Brain microvascular endothelial cell (primary cell): ENCODE measurements at places on chromosomes 1 and 21.

DNA sequence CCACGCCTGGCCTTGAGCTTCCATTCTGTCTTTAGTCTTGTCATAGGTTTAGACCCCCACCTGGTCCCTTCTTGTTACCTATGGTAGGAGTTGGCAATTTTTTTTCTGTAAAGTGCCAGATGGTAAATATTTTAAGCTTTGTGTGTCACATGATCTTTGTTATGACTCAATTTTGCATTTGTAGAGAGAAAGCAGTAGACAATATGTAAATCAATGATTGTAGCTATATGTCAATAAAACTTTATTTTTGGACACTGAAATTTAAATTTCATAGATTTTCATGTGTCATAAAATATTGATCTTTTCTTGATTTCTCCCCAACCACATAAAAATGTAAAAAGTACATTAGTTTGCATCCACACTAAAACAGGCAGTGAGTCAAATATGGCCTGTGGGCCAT, 8.0 kb downstream of the MKNK1 start:
- no peak for DNase-seq

DNA sequence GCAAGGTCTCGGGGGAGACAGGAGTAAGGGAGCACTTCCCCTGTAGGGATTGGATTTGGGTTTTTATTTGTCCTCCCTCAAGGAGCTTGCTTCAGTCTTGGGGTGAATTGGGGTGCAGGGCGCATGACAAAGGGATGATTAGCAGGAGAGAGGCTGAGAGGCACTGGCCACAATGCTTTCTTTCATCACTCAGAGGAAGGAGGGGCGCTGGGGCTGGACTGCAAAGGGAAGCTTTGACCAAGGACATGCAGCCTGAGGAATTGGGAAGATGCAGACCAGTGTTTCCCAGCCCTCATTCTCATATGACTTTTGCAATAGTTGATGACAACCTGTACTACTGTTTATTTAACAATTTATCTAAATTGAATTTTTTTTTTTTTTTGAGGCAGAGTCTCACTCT, 34.1 kb upstream of the PDPN start:
- no peak for DNase-seq

DNA sequence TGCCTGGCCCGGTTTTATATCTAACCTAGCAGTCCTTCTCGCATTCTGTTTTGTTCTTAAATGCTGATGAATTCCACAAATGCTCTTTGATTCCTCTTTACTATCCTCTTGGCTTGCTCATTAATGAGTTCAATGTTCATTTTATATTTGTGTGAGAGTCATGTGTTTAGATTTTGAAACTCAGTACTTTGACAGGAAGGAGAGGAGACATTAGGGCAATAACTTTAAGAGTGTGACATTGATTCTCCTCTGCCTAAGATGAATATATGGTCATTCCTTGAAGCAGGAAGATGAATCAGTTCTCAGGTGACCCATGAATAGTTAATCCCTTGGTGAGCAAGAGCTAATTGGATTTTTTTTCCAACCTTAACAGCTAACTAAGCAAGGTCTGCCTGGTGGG, 84.1 kb downstream of the MRPS6 start:
- DNase-seq: no peak

DNA sequence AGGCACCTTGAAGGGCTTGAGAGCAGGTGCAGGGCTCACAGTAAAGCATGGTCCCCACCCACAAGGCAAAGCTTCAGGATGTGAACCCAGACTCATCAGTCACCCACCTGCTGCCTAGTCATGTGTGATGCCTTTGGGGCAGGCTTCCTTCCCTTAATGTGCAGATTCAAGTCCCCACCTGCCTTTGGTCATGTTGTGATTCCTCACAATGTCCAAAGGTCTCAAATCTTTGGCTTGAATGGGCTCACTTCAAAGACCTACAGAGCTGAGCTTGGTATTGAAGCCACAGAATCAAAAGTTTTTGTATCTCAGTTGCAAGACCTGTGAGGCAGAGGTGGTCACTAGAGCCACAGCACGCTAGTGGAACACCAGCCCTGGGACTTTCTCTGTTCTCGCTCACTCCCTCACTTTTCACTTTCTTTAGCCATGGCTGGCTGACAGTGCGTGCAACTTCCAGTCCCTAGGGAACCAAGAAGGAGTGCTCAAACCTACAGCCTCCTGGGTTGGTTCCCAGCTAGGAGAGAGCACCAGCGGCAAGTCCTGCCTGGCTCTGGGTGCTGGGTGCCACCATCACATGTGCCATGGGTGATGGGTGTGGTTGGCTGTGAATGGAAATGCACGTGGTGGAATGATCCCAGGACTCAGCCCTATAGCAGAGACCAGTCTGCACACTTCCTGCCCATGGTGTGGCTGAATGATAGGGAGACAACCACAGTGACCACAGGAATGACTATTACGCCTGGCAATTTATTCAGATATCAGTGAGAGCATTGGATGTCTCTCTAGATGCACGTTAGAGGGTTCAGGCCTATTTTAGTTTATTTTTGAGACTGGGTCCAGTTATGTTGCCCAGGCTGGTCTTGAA, 26.4 kb upstream of the CLIC6 start:
- DNase-seq: peak; percentile 77

DNA sequence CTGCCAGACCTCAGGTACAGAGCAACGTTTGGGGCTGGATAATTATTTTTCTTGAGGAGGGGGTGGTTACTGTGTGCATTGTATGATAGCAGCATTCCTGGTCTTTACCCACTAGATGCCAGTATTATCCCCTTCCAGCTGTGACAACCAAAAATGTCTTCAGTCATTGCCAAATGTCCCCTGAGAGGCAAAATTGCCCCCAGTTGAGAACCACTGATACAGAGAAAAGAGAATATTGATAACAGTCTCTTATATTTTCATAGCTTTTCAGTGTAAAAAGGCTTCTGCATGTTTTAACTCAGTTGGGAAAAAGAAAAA, 51.8 kb upstream of the SYT14 start:
- no peak for DNase-seq

GRCh38 chr1:64038965-64039364, 164.5 kb upstream of the UBE2U start:
- peak; percentile 32 for DNase-seq

GRCh38 chr21:44555200-44555875, 3.3 kb downstream of the KRTAP10-3 start:
- no peak for DNase-seq

GRCh38 chr1:116373431-116374352, 648 bp downstream of the ATP1A1 start:
- DNase-seq: no peak

GRCh38 chr1:24806588-24806987, 61.3 kb downstream of the CLIC4 start:
- no peak for DNase-seq

GRCh38 chr1:205590777-205591513, 40.9 kb downstream of the ELK4 start:
- no peak for DNase-seq

GRCh38 chr1:196401891-196402290, 206.3 kb downstream of the KCNT2 start:
- DNase-seq: no peak

- DNase-seq: no peak
These were observed 122.7 kb downstream of the PSMG1 start for GRCh38 chr21:39060485-39061083.

- DNase-seq: peak; percentile 18
These were observed 10.4 kb downstream of the DDX59 start for GRCh38 chr1:200659269-200659668.

GRCh38 chr1:38475624-38476005, 384.0 kb downstream of the RRAGC start:
- no peak for DNase-seq

DNA sequence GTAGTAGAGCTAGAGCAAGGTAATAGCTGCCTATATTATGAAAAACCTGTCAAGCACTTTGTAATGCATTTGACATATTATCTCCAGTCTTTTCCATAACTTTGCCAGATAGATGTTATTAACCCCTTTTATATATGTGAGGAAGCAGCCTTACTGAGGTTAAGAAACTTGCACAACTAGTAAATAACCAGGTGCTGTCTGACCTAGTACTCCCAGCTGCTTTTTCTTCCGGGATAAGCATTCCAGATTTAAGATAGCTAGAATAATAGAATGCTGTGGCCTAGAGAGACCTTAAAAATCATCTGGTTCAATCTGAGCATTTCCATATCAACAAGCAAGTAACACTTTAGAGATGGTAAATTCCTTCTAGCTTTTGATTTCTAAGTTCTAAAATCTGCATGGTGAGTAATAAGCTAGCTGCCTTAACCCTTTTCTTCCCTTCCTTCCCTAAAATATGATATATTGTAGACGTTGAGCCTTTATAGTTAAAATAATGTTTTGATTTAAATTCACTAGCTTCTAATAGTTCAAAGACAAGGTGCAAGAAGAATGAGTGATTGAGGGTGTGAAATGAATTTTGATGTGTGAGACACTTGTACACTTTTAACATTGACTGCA, 1.8 kb downstream of the SH3GLB1 start:
- no peak for DNase-seq

GRCh38 chr21:44487831-44488230, 32.5 kb downstream of the LRRC3 start:
- DNase-seq: peak; percentile 36

DNA sequence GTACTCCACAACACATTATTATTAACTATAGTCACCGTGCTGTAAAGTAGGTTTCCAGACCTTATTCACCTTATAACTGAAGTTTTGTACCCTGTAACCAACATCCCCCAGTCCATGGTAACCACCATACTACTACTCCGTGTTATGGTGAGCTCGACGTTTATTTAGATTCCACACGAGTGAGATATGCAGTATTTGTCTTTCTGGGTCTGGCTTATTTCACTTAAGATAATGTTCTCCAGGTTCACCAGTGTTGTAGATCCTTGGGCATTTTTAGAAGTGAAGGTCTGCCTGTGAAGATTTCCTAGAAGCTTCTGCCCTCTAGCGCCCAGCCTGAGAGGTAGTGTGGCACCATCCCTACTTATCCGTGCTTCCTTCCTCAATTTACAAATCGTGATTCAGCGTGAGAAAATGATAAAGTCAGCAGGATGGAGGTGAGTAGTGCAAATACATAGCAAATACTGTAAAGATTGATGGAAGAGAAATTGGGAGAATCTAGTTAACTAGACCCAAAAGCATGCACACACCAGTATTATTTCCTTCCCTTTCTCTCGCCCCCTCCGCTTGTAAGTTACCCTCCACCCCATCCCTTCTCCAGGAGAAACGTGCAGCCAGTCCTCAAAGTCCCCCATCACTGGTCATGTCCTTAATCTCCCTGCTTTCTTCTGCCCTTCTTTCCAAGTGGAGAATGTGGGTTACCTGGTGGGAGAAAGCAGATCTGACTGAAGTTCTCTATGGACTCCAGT, 36.0 kb upstream of the DISC1 start:
- peak; percentile 64 for DNase-seq

DNA sequence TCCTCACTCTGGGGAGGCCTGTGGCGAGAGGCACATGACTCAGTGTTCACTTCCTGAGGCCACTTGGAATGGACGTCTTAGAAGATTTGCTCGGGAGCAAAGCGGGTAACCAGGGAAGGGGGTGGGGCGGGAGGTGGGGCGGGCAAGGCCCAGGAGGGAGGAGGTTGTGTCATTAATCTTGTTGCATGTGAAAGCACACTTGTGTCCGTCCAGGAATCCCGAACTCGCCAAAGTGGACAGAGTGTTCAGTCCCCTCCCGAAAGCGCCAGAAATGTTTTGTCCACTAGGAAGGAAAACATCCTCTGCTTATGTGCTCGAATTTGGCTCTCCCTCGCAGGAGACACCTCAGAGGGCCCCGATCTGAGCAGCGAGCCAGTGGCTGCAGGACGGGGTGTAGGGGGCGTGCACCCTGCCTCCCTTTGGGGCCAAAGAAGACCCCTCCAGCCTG, 84.2 kb downstream of the SPSB1 start:
- DNase-seq: no peak

- peak; percentile 61 for DNase-seq
These were observed 50.1 kb downstream of the ZNF281 start for GRCh38 chr1:200359610-200360163.

DNA sequence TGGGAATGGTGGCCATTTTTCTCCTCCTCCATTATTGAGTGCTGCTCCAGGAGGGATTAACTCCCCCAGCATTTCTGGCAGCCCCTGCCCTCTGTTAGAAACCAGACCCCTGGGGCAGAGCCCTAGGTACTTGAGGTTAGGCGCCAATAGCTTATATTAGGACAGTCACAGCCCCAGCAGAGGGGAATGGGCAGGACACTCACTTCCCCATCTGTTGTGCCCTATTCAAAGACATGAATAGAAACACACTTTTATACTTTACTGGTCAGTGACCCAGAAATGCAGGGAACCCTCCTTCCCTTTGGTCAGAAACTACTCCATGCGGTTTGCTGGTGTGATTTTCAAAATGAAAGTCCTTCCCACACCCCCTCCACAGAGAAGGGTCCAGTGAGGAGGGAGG, 267.7 kb downstream of the PTBP2 start:
- no peak for DNase-seq

GRCh38 chr1:60388092-60388987, 314.8 kb upstream of the C1orf87 start:
- no peak for DNase-seq

DNA sequence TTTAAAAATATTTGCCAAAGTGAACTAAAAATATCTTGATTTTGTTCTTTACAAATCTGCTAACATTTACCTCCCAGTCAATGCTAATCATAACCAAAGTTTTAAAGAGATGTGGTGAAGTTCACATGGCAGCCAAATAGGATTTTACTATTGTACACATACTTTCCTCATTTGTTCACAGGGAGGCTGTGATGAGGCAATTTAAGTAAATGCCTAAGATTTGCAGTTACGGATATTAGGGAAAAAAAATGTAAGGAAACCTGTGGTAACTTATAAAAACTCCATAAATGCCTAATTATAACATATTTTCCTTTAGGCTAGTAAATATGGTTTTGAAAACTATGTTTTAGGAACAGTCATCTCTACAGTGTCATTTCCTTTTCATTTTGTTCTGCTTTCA, 32.4 kb downstream of the RGS5 start:
- DNase-seq: no peak

DNA sequence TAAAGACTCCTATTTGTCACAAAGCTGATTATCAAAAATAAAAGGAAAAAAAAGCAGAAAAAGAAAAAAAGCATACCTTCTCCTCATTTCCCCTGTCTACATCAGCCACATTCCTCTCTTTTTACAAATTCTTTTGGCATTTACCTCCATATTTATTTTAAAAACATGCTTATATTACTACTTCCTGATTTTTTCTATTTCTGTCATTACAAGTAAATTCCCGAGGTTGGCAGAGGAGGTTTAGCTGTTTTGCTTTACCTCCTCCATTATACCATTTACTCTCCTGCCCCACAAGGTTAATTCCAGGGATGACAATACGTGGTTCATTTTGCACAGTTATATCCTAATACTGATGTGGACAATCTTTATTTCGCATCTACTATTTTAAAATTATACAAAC, 26.3 kb upstream of the CD34 start:
- DNase-seq: no peak
